ENCODE measurements at places on chromosomes 12 and 14.

DNA sequence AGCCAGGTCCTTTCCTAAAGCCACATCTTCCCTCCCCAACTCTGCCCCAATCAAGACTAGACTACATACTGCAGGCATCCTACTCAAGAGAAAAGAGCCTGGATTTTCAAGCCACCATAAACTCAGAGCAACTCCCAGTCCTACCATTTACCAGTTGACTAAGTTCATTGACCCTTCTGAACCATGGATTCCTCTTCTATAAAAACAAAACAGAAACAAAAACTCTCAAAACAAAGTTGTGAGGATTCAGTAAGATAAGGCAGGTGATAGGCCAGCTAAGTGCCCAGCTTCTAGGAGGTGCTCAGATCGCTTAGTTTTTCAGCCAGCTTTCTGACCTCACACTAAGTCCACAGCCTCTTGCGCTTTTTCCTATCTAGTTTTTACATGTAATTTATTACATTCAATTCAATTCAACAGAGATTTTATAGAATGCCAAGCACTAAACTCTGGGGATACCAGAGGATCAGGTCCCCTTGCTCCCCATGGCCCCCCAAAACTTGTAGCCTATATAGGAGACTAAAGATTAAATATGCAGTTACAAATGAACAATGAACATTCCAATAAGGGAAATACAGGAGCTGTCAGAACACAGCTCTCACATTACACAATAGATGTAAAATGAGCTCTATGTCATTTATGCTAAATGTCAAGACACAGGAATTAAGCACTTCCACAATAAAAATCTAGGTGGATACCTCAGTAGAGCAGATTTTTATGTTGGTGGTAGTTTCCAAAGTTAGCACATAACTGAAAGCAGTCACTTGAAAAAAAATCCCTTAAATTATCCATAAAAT lies 104.5 kb upstream of the EGLN3 start:
- DNase-seq, result no peak

DNA sequence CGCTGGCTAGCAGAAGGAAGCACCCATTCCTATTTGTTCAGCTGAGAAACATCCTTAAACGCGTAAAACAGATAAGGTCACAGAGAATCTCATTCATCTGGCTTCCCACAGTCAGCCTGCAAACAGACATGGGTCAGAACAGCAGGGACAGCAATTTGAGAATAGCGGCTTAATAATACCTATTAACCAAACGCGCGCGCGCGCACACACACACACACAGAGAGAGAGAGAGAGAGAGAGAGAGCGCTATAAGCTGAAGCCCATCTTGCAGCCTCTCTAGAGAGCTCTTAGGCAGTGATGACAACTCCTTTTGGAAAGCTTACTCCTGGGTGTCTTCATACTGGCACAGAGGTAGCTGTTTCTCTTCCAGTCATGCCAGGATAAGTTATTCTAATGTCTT lies 26.4 kb downstream of the TMEM132D start:
- no peak for DNase-seq

DNA sequence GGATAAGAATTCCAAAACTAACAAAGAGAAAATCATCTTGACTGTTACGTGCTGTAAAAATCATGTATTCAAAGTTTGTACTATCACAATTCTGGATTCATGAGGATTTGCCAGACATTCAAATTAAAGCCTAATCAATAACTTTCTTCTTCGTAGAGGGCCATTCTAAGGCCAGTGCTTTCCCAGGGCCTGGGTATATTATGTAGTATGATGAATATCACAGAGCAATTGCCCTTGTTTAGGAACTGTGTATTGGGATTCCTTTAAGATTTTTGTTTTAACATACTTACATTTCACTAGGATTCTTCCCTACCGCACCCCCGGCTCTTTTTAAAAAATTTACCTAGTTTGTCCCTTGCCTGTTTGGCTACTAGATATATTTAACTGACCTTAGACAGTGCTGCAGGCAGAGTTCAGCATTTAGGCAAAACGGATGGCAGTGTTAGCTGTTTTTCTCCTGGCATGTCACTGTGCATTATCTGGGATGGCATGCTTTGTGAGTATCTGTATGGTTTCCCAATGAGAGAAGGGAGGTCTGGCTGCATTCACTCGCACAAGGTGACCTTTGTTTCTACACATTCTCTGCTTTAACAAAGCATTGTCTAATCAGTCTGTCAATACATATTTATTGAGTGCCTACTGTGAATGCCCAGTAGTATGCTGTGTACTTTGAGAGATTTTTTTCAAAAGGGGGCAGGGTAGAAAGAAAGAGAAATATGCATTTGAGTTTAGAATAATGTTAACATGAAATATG lies 63.3 kb downstream of the ERC1 start:
- DNase-seq, result peak; percentile 1

DNA sequence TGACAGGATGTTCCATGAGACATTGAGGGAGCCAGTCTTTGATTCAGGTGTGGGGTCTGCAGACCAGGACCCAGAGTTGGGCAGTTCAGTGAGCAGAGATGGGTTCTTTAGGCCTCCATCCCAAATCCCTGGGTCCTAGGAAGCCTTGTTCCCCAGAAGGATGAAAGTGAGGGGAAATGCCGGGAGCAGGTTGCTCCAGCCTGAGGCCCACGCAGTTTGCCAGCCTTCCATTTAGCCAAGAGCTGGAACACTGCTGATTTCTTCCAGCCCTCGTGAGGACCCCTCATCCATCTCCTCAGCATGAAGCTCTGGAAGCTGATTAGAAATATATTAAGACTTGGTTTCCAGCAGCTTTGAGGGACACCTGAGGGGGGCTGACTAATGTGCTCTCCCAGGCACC lies 12.1 kb downstream of the C14orf132 start:
- DNase-seq, result no peak

DNA sequence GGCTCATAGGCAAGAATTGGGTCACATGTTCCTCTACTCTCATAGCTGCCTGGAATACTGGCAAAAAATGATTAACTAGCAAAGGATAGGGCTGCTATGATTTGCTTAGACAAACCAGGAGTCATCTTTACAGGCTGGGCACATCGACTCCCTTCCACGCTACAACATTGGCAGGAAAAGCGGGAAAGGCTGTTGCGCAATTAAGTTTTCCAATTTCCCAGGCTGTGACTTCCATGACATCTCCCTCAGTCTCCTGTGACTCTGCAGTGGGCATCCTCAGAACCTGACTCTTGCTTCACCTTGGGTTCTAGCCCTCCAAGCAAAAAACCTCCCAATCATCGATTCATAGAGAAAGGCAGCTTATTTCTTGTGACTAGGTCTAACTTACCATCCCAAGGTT lies 184.5 kb upstream of the E2F7 start:
- DNase-seq, result no peak

GRCh38 chr14:92471919-92472318 lies 41.7 kb upstream of the RIN3 start:
- peak; percentile 51 for DNase-seq

Data from H1 (cell line).